Left lung (tissue), 14 donors: ENCODE measurements at places on chromosomes 4 and X. TPM values are rescaled to one million over a fixed set of nuclear protein-coding genes. Genes with fewer than 3 reads are reported as not detected.

Gene DGKK
- 0.07 TPM for polyA plus RNA-seq

DNA sequence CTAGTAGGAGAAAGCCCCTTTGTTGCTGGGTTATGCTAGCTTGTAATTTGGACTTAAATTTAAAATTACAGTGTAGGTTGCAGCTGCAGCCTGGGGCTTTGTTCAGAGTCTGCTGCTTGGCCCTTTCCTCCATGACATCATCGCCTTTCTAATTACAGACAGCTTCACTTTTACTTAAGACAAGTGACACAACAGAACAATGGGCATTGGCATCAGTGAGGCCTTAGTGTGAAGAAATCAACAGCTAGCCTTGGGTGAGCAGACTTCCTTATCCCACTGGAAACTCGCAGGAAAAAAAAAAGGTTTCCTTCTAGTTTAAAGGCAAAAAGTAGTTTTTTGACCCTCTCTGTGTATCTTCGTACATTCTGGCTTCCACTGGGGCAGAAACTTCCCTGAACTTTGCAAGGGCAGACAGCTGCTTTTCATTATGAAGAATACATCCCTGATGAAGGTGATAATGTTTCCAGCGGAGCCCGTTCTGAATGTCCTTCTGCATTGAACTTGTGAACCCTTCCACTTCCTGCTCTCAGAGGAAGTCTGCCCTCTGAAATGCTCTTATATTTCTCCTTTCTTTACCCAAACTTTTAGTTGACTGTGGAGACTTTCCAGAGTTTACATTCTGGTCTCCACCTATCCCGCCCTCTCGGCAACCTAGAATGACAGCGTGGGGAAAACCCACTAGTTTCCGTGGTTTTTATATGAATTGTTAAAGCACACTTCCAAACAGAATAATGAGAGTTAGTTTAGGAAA lies 123.2 kb upstream of the FAM9C start:
- peaks cover 17% of the 10 kb centered on the region for H3K4me1 ChIP-seq
- no peak overlapping the region for H3K4me3 ChIP-seq
- no peaks in the 10 kb centered on the region for H3K36me3 ChIP-seq
- peak overlapping the region; percentile 14 for H3K27ac ChIP-seq
- no peaks in the 10 kb centered on the region for H3K27me3 ChIP-seq
- DNase-seq, result no peak

Gene HMX1
- not detected for polyA plus RNA-seq

DNA sequence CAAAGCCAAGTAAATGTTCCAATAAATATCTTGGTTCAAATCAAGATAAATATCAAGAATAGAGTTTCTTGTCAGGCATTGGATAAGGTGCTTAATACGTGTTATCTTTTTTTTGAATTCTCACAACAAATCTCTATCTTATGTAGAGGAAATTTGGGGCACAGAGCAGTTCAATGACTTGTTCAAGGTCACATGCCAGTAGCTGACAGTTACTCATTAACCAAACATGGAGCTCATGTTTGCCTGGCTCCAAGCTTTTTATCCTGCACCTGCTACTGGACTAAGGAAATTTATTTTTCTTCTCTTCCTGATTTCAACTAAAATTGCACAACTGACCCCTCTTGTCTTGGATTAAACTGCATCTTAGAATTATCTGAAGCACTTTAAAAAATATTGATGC lies 76.3 kb downstream of the ATP10D start:
- no peak overlapping the region for H3K27ac ChIP-seq
- no peak overlapping the region for H3K4me3 ChIP-seq
- no peak for DNase-seq
- no peaks in the 10 kb centered on the region for H3K4me1 ChIP-seq

Gene APBB2
- polyA plus RNA-seq, result 52.1 TPM

Gene PRDM5
- 32.2 TPM for polyA plus RNA-seq
